Fibroblast of skin of scalp (primary cell): ENCODE measurements at places on chromosomes 2 and 18.

GRCh38 chr2:1550658-1551316 lies 137.5 kb downstream of the TPO start:
- peak; percentile 27 for DNase-seq

GRCh38 chr2:205561441-205561840 lies 120.9 kb upstream of the NRP2 start:
- DNase-seq = no peak

- no peak for DNase-seq
Observed at GRCh38 chr2:79936715-79937114, 367.8 kb downstream of the LRRTM1 start.

GRCh38 chr2:48233005-48233404 lies 296.9 kb upstream of the STON1 start:
- no peak for DNase-seq

GRCh38 chr2:159982842-159983785 lies 79.3 kb downstream of the PLA2R1 start:
- DNase-seq = peak; percentile 49

DNA sequence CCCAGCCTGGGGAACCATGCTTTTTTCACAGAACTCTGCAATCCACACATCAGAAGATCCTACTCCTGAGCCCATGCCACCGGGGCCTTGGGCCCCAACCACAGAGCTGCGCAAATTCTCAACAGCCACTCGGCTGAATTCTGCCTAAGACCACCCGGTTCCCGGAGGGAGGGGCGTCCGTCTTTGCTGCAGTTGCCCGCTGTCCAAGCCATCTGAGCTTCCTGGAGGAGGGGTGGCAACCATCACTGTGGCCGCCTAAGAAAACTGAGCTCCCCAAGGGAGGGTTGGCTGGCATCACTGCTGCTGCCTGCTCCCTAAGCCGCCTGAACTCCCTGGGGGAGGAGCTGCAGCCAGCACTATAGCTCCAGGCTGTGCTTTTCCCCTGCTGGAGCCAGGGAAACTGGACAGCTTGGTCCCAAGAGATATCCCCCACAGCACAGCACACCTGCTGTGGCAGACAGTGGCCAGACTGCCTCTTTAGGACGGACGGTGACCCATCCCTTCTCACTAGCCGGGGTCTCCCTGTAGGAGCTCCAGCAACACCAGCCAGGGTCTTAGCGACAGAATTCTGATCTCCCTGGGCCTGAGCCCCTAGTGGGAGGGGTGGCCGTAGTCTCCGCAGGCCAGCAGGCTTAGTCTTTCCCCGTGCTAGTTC lies 1411.6 kb upstream of the CDH2 start:
- DNase-seq = no peak

GRCh38 chr2:123659120-123659519 lies 366.0 kb upstream of the CNTNAP5 start:
- no peak for DNase-seq

DNA sequence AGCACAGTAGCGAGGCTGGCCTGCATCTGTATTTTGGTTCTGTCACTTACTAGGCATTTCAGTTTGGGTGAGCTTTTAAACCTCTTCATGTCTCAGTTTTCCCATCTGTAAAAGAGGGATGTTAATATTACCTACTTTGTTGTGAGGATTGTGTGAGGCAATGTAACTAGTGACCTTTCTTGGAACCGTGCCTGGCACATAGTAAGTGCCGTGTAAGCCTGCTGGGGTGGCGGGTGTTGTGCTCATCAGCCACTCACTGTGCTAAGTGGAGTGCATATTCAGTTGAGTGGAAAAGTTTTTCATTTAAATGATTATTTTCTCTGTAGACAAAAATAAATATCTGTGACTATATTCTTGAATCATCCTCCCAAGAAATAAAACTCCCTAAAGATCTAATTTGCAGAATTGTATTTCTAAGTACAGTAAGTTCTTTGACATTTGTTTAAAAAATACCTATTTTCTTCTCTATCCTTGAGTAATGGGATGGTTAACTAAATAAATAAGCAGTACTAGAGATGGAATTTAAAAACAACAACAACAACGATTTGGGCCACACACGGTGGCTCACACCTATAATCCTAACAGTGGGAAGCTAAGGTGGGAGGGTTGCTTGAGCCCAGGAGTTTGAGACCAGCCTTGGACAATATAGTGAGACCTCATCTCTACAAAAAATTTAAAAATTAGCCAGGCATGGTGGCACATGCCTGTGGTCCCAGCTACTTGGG lies 56.7 kb downstream of the MALT1 start:
- peak; percentile 31 for DNase-seq

DNA sequence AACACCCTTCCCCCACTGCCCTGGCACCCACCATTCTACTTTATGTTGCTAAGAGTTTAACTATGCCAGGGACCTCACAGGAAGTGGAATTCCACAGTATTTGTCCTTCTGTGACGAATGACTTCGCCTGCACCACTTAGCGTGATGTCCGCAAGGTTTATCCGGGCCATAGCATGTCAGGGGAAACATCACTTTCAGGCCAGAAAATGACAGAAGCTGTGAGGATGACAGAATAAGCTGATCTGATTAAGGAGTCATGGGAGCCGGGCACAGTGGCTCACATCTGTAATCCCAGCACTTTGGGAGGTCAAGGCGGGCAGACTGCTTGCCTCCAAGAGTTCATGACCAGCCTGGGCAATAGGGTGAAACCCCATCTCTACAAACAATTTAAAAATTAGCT lies 248.8 kb downstream of the EIPR1 start:
- no peak for DNase-seq
